ENCODE measurements at places on chromosomes 1 and 21. TPM values are rescaled to one million over a fixed set of nuclear protein-coding genes. Genes with fewer than 3 reads are reported as not detected.

DNA sequence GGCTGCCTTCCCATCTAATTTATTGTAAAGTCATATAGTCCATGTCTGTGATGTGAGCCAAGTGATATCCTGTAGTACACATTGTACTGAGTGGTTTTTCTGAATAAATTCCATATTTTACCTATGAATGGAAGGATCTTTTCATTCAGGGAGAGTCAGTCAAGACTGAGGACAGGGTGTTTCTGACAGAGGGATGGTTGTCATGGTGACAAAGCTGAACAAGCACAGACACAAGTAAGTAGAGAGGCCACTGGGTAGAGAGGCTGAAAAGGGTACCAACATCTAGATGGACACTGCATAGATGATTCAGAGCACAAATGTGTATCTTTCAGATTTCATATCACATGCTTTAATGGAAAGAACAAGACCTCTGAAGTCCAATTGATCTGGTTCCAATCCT, 22.6 kb upstream of the IL20 start:
- no peak for DNase-seq

DNA sequence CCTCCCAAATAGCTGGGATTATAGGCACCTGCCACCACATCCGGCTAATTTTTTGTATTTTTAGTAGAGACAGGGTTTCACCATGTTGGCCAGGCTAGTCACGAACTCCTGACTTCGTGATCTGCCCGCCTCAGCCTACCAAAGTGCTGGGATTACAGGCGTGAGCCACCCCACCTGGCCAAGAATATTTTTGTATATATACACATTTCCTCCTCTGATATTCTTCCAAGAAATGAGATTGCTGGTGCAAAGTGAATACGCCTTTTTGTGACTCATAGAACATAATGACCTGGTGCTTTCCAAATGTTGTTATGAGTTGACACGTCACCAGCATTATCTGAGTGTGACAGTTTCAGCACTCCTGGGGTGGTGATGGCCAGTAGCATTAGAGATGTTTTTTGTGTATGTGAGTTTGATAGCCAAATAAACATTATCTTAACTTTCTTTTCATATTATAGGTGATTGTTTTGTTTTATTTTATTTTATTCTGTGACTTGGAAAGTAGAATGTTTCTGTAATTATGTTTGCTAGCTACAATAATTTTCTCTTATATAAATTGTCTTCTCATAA, 54.9 kb downstream of the KCNK1 start:
- peak; percentile 89 for DNase-seq

GRCh38 chr1:33255347-33256220, 708 bp upstream of the ZNF362 start:
- peak; percentile 85 for DNase-seq

RAB42 gene
- 7.6 TPM for total RNA-seq

SLC22A15 gene
- 1.8 TPM for total RNA-seq

GRCh38 chr1:185328255-185328654, 11.2 kb upstream of the IVNS1ABP start:
- no peak for DNase-seq

PTGER3 gene
- 0.13 TPM for total RNA-seq

DNA sequence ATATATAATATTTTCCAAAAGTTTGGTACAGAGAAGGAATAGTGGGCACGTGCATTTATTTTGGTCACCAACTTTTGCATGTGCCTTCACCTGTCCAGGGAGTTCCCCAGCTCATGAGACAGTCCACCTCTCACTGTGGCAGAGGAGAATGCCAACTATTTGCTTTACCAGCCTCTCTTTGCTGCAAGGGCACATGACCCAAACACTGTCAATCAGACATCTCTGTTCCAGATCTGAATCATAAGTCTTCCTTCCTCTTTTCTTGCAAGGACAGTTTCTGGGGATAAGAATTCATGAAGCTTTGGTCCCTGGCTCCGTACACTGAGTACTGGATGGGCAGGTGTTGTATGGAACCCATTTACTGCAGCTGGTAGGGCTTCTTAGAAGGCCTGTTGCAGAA, 38.6 kb downstream of the C1orf87 start:
- no peak for DNase-seq

DNA sequence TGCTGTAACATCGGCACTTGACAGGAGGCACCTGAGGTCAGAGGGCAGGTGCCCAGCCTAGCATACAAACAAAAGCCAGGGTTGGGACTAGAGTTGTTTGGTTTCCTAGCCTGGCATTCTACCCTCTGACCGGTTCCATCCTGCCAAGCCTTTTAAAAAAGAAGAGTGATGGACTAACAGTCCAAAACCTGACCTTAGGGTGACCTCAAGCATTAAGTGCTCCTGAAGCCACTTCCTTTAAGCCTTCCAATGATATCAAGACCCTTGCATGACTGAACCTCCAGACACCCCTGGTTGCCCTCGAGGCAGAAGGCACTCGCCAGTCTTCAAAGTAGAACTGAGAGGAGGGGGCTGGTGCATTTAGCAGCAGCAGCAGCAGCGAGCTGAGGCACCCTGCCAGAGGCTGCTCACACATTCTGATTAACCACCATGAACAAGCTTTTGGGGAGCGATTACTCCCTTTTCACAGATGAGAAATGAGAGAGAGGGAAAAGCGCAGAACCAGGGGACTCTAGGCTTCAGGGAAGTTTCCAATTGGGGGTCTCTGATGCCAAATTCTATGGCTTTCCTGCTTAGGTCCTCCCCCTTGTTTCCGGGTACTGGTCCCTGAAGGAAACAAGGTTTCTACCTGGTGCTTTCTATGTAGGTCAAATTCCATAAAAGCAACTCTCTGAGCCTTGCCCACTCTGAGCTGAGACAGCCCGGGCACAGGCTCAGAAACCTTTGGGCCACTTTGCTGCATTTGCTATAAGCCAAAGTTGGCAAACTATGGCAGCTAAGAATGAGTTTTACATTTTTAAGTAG, 9.2 kb downstream of the SLC2A1 start:
- DNase-seq, result peak; percentile 56

CASZ1 gene
- 18.9 TPM for total RNA-seq

DNA sequence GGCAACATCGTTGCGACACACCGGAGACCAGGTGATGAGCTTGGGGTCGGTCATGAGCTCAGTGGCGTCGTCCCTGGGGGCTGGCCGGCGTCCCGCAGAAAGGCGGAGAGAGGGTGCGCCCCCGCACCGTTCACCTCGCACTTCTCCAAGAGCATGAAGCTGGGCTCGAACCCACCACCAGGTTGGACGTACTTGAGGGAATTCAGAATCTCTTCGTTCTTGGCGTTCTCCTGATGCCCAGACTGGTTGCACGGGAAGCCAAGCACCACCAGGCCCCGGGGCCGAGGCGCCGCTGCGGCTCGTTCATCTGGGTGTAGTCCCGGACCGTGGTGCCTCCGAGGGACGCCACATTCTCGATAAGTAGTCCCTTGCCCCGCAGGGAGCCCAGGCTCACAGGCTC, 176.6 kb upstream of the ADAMTS5 start:
- no peak for DNase-seq

COL6A2 gene
- total RNA-seq, result 22.0 TPM

UBXN10 gene
- total RNA-seq, result 11.9 TPM

DNA sequence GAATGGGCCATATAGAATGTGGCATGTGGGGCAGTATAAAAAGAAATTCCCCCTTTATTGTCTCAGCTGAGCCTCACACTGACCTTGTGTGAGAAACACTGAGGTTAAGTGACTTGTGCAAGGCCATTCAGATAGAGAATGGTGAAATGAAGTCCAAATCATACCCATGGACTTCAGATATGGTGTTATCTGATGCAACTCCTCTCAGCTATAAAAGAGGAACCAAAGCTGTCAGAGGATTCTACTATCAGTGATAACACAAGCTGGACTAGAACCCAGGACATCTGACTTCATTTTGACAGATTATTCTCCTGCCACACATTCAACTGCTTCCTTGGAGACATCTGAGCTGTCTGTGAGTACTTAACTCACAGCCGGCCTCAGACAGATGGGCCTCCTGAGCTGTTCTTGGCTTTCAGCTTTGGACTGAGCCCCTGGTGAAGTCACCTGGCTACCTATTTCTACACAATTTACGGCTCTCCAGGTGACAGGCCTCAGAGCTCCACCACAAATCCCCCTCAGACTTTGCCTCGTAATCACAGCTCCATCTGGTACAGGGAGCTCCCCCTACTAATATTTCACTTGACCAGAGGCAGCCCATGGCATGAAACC, 104.6 kb downstream of the PLXNA2 start:
- DNase-seq, result no peak

DNA sequence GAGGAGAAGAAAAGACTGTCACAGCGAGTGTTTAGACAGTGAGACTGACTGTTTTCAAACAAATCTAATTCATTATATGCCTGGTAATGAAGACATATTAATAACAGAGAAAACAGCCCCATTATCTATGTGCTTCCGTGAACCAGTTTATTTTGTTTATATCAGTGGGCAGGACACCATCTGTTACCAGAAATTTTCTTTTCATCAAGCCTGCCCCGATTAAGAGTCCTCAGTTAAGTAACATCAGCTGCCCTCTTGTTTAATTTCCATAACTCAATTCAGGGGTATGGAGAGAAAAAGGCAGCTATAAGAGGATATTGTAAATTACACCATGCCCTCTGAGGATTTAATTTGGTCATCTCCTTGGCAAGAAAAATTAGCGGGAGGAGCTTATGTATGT, 94.0 kb downstream of the TMEM200B start:
- DNase-seq, result no peak

- no peak for DNase-seq
Measured at GRCh38 chr1:31753707-31754349, 10.3 kb downstream of the ADGRB2 start.

GRCh38 chr1:2543543-2544092, 12.6 kb upstream of the TNFRSF14 start:
- DNase-seq, result no peak

RNASEL gene
- total RNA-seq, result 6.3 TPM

GRCh38 chr1:240343045-240343444, 251.4 kb downstream of the FMN2 start:
- no peak for DNase-seq

DNA sequence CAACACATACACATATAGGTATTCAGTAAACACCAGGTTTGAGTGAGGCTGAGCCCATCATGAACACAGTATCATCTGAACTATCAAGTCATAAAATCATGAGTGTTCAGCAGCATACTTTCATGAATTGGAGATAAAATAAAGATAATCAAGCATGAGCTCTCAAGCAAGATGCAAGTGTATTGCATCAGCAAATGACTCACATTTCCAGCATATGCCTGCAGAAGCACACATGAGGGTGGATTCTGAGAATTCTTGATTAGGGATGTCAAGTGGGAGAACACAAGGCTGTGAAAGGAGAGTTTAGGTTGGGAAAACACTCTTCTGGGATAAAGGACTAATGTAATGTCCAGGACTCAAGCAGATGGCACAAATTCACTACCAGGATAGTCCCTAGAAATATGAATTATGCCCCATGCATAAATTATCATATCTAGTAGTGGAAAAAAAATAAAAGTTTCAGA, 299.2 kb downstream of the SRGAP2C start:
- no peak for DNase-seq

LCE1A gene
- total RNA-seq, result not detected

DNA sequence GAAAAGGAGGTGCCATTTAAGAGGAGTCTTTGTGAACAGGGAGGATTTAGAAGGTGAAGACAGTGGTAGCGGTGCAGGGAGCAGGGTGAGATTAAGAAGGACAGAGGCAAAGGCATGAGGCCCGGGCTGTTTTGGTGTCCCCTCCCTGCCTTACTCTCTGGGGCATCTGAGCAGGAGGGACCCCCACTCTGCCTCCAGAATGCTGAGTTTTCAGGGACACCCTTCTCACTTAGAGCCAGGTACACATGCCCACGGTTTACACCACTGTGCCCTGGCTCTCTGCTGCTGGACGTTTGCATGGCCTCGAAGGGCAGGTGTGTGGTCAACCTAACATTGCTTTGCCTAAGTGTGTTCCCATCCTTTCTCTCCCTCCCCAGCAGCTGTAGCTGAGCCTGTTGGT, 20.5 kb upstream of the PARP1 start:
- no peak for DNase-seq

DNA sequence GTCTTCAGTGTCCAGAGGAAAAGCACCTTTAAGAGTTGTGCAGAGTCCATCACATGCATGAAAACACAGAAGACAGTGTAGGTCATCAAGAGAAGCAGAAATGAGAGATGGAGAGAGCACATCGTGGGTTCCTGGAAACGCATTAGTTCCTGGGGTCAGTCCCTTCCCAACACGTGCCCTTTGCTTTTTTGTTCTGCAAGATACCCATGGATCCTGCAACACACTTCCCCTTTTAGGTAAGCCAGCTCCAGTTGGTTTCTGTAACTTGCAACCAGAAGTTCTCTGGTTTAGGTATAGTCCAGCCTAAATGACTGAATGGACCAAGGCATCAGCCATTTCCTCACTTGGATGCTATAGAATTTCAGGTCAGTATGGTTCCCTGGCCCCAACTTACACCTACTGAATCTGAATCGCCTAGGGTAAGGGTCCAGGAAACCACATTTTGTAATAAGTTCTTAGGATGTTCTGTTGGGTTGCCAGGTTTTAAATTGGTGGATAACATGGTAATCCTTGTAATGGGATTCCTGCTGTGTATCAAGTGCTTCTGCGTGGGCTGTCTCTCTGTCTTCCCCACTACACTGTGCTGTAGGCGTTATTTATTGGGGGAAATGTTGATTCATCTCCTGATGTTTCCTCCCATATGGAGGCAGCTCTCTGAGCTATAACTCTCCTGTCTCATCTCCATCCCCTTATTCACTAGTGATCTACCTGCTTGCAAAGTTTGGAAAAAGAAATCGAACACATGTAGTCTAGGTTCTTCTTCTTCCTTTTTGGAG, 230.6 kb downstream of the TNR start:
- DNase-seq, result no peak

GRCh38 chr1:60386249-60386648, 312.7 kb upstream of the C1orf87 start:
- DNase-seq, result no peak

GRCh38 chr1:209199822-209200221, 383.7 kb upstream of the CAMK1G start:
- no peak for DNase-seq

GNG5 gene
- 98.8 TPM for total RNA-seq

GRCh38 chr1:203264052-203264501, 34.6 kb upstream of the CHIT1 start:
- DNase-seq, result no peak

TAL1 gene
- not detected for total RNA-seq

- DNase-seq, result no peak
Measured at GRCh38 chr1:231757759-231758158, 131.2 kb downstream of the DISC1 start.

Measured in PC-9 (cell line).